ENCODE measurements at places on chromosomes 7 and 10. TPM values are rescaled to one million over a fixed set of nuclear protein-coding genes. Genes with fewer than 3 reads are reported as not detected.

DNA sequence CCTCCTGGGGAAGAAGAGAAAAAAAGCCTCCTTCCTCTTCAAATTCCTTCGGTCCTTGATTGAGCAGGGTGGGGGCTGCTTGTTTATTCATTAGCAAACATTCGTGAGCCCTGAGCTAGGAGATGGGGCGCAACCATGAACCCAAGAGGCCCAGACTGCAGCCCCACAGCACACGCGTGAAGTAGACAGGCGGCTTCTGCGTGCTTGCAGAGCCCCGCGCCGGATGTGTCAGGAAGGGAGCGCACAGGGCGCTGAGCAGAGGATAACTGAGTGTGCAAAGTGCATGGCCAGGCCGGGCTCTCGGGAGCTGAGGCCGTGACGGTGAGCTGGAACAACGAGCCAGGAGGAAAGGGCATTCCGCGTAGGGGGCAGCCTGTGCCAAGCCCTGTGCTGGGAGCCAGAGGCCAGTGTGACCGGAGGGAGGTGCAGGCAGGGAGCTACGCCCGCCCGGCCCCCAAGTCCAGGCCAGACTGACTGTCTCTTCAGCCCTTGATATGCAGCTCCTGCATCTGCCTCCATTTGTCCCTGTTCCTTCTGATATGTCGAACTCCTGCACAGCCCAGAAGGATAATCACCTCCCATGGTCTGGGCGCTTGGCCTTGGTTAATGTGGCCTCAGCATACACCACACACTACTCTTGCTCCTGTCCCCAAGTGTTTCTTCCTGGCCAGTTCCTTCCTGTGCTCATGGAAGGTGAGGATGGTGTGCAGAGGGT, 4.6 kb downstream of the FOXL3 start:
- no peaks in the 10 kb centered on the region for H3K4me1 ChIP-seq
- peaks cover 24% of the 10 kb centered on the region for H3K27me3 ChIP-seq
- H3K4me3 ChIP-seq: no peak overlapping the region
- DNase-seq: no peak

- peaks cover 24% of the 10 kb centered on the region for H3K4me1 ChIP-seq
- peak overlapping the region; percentile 52 for H3K27ac ChIP-seq
- H3K27me3 ChIP-seq: no peaks in the 10 kb centered on the region
- no peak overlapping the region for H3K4me3 ChIP-seq
Measured at GRCh38 chr10:72164617-72165016, 51.2 kb upstream of the ANAPC16 start.

DNA sequence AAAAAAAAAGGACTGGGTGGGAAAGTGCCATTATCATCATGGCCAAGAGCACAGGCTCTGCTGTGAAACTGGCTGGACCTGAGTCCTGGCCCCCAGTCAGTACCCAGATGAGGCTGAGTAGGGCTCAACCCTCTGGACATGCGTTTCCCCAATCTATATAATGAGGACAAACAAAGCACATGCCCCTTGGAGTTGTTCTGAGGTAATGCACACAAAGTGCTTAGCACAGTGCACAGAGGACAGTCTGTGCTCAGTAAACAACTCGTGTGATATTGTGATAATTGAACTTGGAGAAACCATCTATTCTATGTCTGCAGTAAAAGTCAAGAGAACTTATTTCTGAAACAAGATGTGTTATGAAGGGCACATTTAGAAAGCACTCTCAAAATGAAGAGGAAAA, 138.8 kb downstream of the KCNMA1 start:
- peaks cover 18% of the 10 kb centered on the region for H3K4me1 ChIP-seq
- H3K27me3 ChIP-seq: peaks cover 12% of the 10 kb centered on the region
- H3K27ac ChIP-seq: no peak overlapping the region
- no peak for DNase-seq

DNA sequence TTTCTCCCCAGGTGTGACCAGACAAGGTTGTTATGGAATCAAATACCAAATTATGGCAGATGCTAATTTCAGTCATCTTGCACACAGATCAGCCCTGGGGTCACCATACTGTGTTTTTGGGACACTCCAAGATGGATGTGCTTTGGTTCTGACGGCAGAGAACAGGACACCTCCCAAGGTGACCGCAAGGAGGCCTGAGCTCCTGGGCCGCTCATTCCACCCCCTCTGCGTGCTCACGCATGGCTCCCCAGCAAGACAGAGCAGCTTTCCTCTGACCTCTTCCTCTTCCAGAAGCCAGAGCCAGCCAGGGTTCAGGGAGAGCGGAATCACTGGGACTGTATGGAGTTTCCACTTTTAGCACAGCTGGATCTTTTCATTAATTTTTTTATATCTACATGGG, 402.8 kb downstream of the DNAJB6 start:
- H3K4me3 ChIP-seq: no peak overlapping the region
- no peaks in the 10 kb centered on the region for H3K36me3 ChIP-seq
- no peaks in the 10 kb centered on the region for H3K4me1 ChIP-seq
- H3K27ac ChIP-seq: no peak overlapping the region

- no peaks in the 10 kb centered on the region for H3K36me3 ChIP-seq
- H3K27ac ChIP-seq: no peak overlapping the region
- H3K27me3 ChIP-seq: no peaks in the 10 kb centered on the region
- H3K4me3 ChIP-seq: no peak overlapping the region
- no peak for DNase-seq
Measured at GRCh38 chr7:124318721-124319450, 286.0 kb upstream of the TMEM229A start.

DNA sequence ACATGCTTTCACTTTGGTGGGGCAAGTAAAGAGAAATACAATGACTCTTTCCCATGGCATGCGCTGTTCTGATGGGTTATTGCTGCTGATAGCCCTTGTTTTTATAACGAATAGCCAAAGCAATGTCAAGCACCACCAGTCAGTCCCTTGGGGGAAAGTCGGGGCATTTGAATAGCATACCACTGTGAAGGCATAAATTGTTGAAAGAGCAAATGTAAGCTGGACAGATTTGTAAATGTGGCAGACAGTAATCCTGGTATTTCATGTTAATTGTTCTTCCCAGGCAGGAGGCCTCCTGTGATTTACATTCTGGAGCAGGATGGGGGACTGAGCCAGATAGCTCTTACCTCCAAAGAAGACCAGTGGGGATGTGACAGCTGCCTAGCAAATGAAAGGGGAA, 293.3 kb downstream of the ADRA2A start:
- H3K27me3 ChIP-seq: peaks cover 4% of the 10 kb centered on the region
- no peak overlapping the region for H3K4me3 ChIP-seq
- H3K36me3 ChIP-seq: no peaks in the 10 kb centered on the region

DNA sequence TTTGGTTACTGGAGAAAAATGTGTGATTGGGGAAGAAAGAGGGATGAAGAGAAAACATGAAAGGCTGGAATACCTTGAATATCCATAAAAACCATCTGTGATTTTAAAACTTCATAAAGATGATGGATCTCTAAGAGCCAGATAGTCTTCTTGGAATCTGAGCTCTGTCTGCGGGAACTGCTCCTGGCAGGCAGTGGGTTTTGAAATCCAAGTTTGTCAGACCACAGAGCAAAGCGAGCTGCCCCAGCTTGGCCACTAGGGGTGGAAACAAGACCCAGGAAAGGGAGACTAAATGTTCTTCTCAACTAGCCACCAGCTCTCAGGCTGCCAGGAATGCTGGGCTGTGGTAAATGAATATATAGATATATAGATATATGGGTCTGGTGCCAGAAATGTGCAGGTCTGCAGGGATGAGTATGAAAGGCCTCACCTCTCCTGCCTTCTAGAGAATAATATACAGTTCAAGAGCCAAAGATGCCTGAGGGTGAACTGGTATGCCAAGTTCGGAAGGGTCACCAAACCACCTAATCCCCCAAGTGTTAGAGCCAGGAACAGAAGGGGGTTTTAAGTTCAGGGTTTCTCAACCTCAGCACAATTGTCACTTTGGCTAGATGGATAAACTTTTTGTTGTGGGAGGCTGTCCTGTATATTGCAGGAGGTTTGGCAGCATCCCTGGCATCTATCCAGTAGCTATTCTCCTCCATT, 208.8 kb downstream of the KCNMA1 start:
- peaks cover 8% of the 10 kb centered on the region for H3K27me3 ChIP-seq
- no peak overlapping the region for H3K27ac ChIP-seq
- peak; percentile 3 for DNase-seq
- H3K36me3 ChIP-seq: no peaks in the 10 kb centered on the region

GRCh38 chr10:77441353-77442166, 196.0 kb downstream of the KCNMA1 start:
- H3K36me3 ChIP-seq: no peaks in the 10 kb centered on the region
- no peaks in the 10 kb centered on the region for H3K4me1 ChIP-seq
- no peak overlapping the region for H3K27ac ChIP-seq
- no peak for DNase-seq
- H3K4me3 ChIP-seq: no peak overlapping the region

DNA sequence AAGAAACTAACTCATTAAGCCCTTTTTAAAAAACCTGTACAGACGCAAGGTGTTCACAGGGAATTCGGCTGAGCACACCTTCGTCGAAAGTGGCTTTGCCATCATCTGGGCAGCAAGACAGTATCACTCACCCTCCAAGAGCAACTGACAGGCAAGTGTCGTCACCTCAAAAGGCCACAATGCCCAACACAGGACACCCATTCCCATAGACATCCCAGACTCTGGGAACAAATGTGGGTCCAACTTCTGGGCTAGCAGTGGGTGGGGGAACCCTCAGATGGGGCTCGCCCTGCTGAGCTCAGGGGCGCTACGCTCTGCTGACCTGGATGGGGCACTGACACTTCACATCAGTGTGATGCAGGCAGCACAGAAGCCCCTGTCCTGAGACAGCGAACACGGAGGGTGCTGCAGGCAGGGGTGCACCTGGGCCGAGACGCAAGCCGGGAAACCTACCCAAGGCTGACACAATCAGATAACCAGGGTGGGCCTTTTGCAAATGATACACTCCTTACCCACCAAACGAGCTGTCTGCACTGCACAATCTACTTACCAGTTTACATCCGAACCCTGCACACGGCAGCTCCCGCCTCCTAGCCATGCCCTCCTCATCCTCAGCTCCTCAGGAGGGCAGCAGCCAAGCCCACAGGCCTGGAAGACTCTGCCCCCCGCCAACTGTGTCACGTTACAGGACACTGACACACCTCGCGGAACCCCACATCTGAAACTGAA, 1.7 kb downstream of the DIP2C start:
- no peak overlapping the region for H3K27ac ChIP-seq
- DNase-seq: no peak
- H3K27me3 ChIP-seq: peaks cover 47% of the 10 kb centered on the region
- no peak overlapping the region for H3K4me3 ChIP-seq

- DNase-seq: no peak
- no peak overlapping the region for H3K27ac ChIP-seq
Measured at GRCh38 chr10:8563478-8563877, 509.0 kb downstream of the GATA3 start.

GRCh38 chr7:18555968-18556367, 60.4 kb downstream of the HDAC9 start:
- DNase-seq: no peak
- H3K4me3 ChIP-seq: no peak overlapping the region
- H3K4me1 ChIP-seq: no peaks in the 10 kb centered on the region
- no peaks in the 10 kb centered on the region for H3K36me3 ChIP-seq
- no peaks in the 10 kb centered on the region for H3K27me3 ChIP-seq

DNA sequence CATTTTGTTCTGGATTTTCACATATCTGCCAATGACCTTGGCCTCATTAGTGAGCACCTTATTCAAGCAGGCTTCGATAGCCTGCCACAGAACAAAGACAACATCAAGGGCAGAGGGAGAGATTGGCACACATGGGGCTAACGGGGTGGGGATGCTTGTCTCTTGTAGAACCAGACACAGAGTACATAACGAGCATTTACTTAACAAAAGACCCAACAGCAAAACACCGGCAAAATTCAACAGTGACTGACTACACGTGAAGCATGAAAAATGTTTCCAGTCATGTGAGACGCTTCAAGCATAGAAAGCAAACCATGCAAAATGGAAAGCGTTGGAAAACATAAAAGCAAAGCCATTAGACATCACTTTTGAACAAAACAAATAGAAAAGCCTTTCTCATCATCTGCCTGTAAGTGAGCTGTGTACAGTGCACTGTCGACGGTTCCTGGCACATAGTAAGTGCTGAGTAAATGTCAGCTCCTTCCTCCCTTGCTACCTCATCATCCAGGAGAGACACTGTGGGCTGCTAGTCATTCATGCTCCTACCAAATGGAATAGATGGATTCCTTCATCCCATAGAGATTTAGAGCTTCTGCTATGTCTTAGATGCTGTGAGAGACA, 134.4 kb upstream of the AGK start:
- no peak overlapping the region for H3K4me3 ChIP-seq
- no peak overlapping the region for H3K27ac ChIP-seq
- no peaks in the 10 kb centered on the region for H3K36me3 ChIP-seq
- peaks cover 14% of the 10 kb centered on the region for H3K27me3 ChIP-seq

DNA sequence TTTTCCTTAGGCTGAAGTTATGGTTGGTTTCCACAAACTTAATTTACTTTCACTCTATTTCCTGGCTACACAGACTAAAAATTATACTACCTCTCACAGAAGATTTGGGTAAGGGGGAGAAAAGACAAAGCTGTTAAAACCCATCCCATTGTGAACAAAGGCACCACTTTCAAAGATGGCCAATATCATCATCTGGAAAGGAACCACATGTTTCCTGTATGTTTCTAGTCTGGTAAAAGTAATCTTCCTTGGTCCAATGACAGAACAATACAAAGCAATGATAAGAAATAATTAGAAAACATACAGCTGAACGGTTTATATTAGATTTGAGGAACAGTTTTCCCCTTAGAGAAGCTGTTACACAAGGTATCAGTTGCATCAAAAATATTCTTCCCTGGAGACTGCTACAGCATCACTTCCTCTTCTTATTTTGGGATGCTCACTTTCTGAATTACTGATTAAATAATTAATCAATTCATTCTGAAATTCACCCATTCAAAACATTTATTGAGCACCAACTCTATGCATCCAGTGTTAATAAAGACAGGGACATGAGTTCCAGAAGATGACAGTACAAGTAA, 8.5 kb upstream of the SFR1 start:
- no peak for DNase-seq
- no peaks in the 10 kb centered on the region for H3K27me3 ChIP-seq
- no peak overlapping the region for H3K27ac ChIP-seq
- H3K4me3 ChIP-seq: no peak overlapping the region
- no peaks in the 10 kb centered on the region for H3K36me3 ChIP-seq

DNA sequence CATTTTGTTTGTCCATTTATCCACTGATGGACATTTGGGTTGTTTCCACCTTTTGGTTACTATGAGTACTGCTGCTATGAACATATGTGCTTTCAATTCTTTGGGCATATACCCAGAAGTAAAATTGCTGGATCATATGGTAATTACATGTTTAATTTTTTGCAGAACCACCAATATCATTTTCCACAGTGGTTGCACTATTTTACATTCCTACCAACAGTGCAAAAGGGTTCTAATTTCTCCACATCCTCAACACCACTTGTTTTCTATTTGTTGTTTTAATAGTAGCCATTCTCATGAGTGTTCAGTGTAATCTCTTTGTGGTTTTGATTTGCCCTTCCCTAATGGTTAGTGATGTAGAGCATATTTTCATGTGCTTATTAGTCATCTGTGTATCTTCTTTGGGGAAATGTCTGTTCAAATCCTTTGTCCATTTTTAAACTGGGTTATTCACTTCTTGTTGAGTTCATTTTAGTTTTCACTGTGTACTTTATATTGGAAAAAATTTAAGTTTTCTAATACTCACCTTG, 101.9 kb downstream of the HIBADH start:
- peaks cover 5% of the 10 kb centered on the region for H3K36me3 ChIP-seq
- no peak overlapping the region for H3K4me3 ChIP-seq
- H3K4me1 ChIP-seq: no peaks in the 10 kb centered on the region
- H3K27ac ChIP-seq: no peak overlapping the region
- DNase-seq: no peak

TRRAP gene
- 45.5 TPM for total RNA-seq

PLPP4 gene
- total RNA-seq: not detected

JAZF1 gene
- total RNA-seq: 3.3 TPM

ASB10 gene
- total RNA-seq: not detected

PLXDC2 gene
- total RNA-seq: not detected

Data from activated CD8-positive, alpha-beta T cell treated with anti-CD3 and anti-CD28 coated beads for 36 hours (primary cell).